Naive thymus-derived CD4-positive, alpha-beta T cell (primary cell): ENCODE measurements at places on chromosomes 4 and X.
A peak's percentile ranks its signal among the peaks of the same experiment; 100 is the strongest.

DNA sequence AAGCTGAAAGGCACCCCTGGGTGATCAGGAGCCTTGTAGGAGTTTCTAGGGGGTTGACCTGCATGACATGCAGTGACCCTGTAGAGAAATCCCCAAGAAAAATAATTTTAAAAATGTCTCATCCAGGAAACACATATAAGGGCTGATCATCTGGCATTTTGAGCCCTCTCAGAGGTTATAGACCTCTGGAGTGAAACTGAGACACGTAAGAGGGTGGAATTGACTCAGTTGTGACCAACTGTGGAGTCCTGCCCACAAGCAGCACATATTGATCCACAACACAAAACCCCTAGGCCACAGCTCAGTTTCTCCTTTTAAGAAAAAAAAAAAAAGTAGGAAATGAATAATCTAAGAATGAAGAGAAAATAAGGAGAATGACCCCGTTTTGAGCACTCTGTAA, 32.5 kb upstream of the MTMR8 start:
- no peak overlapping the region for H3K27ac ChIP-seq
- H3K4me3 ChIP-seq = no peak overlapping the region
- no peaks in the 10 kb centered on the region for H3K4me1 ChIP-seq
- H3K36me3 ChIP-seq = no peaks in the 10 kb centered on the region
- H3K27me3 ChIP-seq = no peaks in the 10 kb centered on the region

DNA sequence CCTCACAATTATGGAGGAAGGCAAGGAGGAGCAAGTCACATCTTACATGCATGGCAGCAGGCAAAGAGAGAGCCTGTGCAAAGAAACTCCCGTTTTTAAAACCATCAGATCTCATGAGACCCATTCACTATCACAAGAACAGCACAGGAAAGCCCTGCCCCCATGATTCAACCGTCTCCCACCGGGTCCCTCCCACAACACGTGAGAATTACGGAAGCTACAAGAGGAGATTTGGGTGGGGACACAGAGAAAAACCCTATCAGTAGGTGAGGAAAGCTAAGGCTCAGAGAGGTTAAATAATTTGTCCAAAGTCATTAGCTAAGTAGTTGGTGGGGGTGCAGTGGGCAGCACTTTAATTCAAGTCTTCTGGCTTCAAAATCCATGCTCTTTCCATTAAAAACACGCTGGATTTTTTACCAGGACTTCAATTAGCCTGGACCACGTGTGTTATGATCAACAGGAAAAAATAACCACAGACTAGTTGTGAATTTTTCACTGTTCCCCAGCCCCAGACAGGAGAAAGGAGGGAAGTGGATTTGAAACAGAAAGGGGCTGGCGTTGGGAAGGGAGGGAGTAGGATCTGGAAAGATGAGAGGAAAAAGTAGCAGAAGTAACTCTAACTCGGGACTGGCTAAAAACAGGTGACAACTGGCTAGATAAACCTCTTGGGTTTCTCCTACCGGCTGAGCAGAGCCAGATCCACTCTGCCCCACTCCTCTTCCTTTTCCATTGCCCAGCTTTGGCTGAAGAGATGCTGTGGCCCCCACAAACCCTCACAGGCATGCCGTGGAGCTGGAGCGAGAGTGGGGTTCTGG, 986 bp downstream of the MTMR8 start:
- H3K36me3 ChIP-seq = no peaks in the 10 kb centered on the region
- H3K27ac ChIP-seq = peak overlapping the region; percentile 66
- H3K27me3 ChIP-seq = no peaks in the 10 kb centered on the region
- DNase-seq = peak; percentile 2
- peak overlapping the region; percentile 66 for H3K4me3 ChIP-seq
- H3K4me1 ChIP-seq = no peaks in the 10 kb centered on the region

DNA sequence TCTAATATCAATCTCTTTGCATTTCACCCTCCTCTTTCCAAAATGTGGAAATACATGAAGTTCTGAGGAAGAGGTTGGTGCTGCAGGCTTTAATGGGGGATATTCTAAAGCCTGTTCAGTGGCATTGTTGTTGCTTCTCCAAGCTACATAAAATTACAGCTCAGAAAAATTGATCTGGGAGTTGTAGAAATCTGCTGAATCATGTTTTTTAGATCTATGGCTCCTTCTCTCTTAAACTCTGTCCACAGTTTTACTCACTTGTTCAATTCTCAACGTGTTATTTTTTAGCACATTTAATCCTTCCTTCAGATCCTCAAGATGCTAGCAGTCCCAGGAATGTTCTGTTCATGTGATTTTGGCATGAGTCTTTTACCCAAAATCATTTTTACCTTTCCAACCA, 949.5 kb upstream of the ADGRL3 start:
- DNase-seq = no peak
- H3K27ac ChIP-seq = no peak overlapping the region
- H3K4me3 ChIP-seq = no peak overlapping the region
- no peaks in the 10 kb centered on the region for H3K27me3 ChIP-seq

GRCh38 chrX:150941580-150941979, 41.6 kb upstream of the HMGB3 start:
- H3K27ac ChIP-seq = no peak overlapping the region
- no peak for DNase-seq
- no peaks in the 10 kb centered on the region for H3K4me1 ChIP-seq
- H3K36me3 ChIP-seq = no peaks in the 10 kb centered on the region
- no peak overlapping the region for H3K4me3 ChIP-seq
- H3K27me3 ChIP-seq = no peaks in the 10 kb centered on the region

- no peak overlapping the region for H3K4me3 ChIP-seq
- no peaks in the 10 kb centered on the region for H3K36me3 ChIP-seq
- no peaks in the 10 kb centered on the region for H3K27me3 ChIP-seq
- H3K27ac ChIP-seq = peak overlapping the region; percentile 33
Observed at GRCh38 chr4:924107-925096, 7.7 kb downstream of the GAK start.

DNA sequence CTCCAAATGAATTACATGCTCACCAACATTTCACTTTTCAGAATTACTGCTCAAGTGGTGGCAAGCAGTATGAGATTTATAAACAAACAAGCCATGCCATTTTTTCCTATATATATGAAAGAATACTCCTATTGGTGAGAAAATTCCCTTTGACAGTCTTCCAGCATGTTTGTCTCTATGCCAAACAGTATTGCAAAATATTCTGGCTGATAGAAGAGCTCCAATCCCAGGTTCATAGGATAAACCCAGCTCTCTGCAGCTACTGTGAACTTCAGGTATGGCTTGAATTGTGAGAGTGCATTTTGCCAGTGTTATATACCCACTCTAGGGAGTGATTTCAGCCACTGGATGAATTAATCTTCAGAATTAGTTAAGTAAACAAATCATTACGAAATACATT, 108.8 kb downstream of the MAGEC2 start:
- no peak overlapping the region for H3K27ac ChIP-seq
- no peaks in the 10 kb centered on the region for H3K27me3 ChIP-seq
- H3K4me3 ChIP-seq = no peak overlapping the region
- DNase-seq = no peak
- no peaks in the 10 kb centered on the region for H3K4me1 ChIP-seq

DNA sequence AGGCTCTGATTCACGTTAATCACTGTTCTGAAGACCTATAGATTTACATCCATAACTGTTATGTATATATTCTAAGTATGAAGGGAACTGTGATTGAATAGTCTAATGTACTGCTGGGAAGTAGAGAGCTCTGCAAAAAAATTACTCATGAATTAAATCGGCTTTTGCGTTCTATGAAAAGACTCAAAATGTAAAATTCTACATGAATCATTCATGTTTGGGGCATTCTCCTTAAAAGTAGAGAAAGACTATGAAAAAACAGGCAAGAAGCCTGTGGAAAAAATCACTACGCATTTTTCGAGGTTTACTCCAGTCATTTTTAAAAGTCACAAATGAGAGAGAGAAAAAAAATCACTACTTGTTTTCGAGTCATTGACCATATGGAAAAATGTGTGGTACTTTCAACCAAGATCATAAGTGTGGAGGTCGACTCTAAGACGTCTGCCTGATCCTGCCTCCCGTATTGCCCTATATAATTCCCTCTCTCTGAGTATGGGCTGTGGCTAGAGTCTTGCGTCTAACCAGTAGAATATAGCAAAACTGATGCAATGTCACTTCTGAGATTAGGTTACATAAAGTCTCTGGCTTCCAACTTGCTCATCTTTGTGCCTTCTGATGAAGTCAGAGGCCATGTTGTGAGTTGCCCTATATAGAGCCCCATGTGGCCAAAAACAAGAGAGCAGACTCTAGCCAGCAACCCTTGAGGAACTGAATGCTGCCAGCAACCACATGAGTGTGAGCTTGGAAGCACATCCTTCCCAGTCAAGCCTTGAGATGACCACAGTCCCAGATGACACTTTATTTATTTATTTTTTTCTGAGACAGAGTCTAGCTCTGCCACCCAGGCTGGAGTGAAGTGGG, 32.1 kb upstream of the VEGFD start:
- no peak overlapping the region for H3K27ac ChIP-seq
- H3K27me3 ChIP-seq = no peaks in the 10 kb centered on the region
- no peaks in the 10 kb centered on the region for H3K4me1 ChIP-seq
- no peak for DNase-seq

- no peaks in the 10 kb centered on the region for H3K27me3 ChIP-seq
- no peaks in the 10 kb centered on the region for H3K4me1 ChIP-seq
- no peak overlapping the region for H3K4me3 ChIP-seq
- DNase-seq = no peak
- no peaks in the 10 kb centered on the region for H3K36me3 ChIP-seq
Observed at GRCh38 chrX:41022566-41022965, 62.7 kb upstream of the USP9X start.

GRCh38 chr4:176575141-176575730, 217.5 kb downstream of the VEGFC start:
- no peaks in the 10 kb centered on the region for H3K27me3 ChIP-seq
- H3K4me3 ChIP-seq = no peak overlapping the region

- no peak overlapping the region for H3K27ac ChIP-seq
- DNase-seq = no peak
- no peaks in the 10 kb centered on the region for H3K4me1 ChIP-seq
- no peaks in the 10 kb centered on the region for H3K27me3 ChIP-seq
- H3K36me3 ChIP-seq = no peaks in the 10 kb centered on the region
- no peak overlapping the region for H3K4me3 ChIP-seq
Observed at GRCh38 chrX:96102997-96103396, 581.6 kb upstream of the DIAPH2 start.
